ENCODE measurements at places on chromosomes 11 and 22.
A peak's percentile ranks its signal among the peaks of the same experiment; 100 is the strongest.

GRCh38 chr11:13606701-13607100, 61.8 kb upstream of the FAR1 start:
- H3K4me3 ChIP-seq, result no peak overlapping the region
- DNase-seq, result no peak
- no peaks in the 10 kb centered on the region for H3K4me1 ChIP-seq
- no peak overlapping the region for H3K27ac ChIP-seq
- H3K36me3 ChIP-seq, result no peaks in the 10 kb centered on the region

DNA sequence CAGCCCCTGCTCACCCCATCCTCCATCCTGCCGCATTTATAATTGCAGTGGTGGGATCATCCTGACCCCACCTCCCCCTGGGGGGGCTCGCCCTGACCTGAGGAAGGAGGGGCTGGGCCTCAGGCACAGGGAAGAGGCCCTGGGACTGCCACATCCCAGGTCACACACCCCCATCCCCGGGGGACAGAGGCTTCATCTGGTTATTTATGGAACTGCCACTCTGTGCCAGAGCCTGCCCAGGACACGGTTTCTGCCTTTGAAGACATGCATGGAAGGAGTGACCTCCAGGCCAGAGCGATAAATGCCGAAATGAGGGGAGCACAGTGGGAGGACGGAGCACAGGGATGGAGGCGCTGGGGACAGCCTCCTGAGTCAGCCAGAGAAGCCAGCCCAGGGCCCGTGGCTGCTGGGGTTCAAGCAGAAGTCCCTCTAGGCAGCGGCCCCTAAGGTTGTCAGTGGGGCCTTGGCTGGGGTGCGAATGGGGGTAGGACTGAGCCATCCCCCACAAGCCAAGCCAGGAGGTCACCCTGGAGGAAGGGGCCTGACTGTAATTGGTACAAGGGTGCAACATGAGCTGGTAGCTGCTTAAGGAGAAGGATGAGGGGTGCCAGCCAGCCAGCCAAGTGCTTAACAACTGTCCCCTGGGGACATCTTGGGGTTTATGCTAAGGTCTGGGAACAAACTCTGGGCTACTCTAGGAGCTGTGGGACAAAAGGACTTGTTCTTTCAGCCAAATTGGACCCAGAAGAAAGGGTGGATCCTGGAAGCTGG, 51.4 kb upstream of the SHISAL1 start:
- no peak overlapping the region for H3K4me3 ChIP-seq
- no peak for DNase-seq
- no peaks in the 10 kb centered on the region for H3K27me3 ChIP-seq
- H3K27ac ChIP-seq, result no peak overlapping the region
- no peaks in the 10 kb centered on the region for H3K36me3 ChIP-seq

DNA sequence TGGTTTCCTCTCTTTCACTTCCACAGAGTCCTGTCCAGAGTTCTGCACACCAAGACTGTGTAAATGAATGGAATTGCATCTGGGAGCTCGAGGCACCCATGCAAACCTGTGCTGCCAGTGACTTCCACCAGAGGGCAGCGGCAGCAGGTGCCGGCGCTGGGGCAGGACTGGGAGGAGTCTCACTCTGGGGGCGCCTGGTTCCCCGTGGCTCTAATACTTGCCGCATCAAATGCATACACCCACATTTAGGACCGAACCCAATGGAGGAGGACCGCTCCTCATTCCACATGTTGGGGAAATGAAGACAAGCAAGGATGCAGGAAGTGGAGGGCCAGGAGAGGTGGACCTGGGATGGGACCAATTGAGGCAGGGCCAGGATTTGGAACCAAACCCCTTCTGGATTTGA, 1.1 kb upstream of the CD6 start:
- no peak overlapping the region for H3K27ac ChIP-seq
- DNase-seq, result no peak
- no peak overlapping the region for H3K4me3 ChIP-seq
- no peaks in the 10 kb centered on the region for H3K36me3 ChIP-seq

GRCh38 chr11:3166268-3167142, 1.4 kb upstream of the OSBPL5 start:
- DNase-seq, result no peak
- H3K4me3 ChIP-seq, result no peak overlapping the region
- H3K36me3 ChIP-seq, result no peaks in the 10 kb centered on the region
- H3K27ac ChIP-seq, result no peak overlapping the region
- H3K27me3 ChIP-seq, result no peaks in the 10 kb centered on the region
- H3K4me1 ChIP-seq, result peaks cover 16% of the 10 kb centered on the region

DNA sequence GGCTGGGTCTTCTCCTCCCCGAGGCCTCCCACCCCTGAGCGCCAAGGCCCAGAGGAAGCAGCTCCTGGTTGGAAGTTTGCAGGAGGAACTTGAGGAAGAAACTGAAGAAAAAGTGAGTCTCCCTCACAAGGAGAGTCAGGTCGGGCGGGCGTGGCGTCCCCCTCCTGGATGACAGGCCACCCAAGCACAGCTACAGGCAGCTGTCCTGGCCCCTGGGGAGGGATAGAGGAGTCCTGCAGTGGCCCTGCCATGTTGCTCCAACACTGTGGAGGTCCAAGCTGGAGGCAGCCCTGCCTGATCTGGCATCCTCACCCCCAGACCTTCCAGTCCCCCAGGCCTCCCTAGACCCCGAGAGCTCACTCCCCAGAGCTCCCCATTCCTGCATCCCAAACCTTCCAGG, 1150.1 kb downstream of the BRD1 start:
- H3K4me3 ChIP-seq, result no peak overlapping the region
- H3K27ac ChIP-seq, result no peak overlapping the region
- DNase-seq, result no peak
- H3K36me3 ChIP-seq, result no peaks in the 10 kb centered on the region
- no peaks in the 10 kb centered on the region for H3K4me1 ChIP-seq

- peaks cover 39% of the 10 kb centered on the region for H3K36me3 ChIP-seq
- DNase-seq, result no peak
- H3K27me3 ChIP-seq, result no peaks in the 10 kb centered on the region
- peak overlapping the region; percentile 82 for H3K27ac ChIP-seq
- peaks cover 15% of the 10 kb centered on the region for H3K4me1 ChIP-seq
- H3K4me3 ChIP-seq, result peak overlapping the region; percentile 89
Measured at GRCh38 chr11:64915376-64915887, 1.6 kb downstream of the ATG2A start.

GRCh38 chr11:66006134-66006890, 4.0 kb downstream of the BANF1 start:
- DNase-seq, result no peak
- peaks cover 14% of the 10 kb centered on the region for H3K27me3 ChIP-seq
- no peaks in the 10 kb centered on the region for H3K4me1 ChIP-seq
- peak overlapping the region; percentile 3 for H3K27ac ChIP-seq

DNA sequence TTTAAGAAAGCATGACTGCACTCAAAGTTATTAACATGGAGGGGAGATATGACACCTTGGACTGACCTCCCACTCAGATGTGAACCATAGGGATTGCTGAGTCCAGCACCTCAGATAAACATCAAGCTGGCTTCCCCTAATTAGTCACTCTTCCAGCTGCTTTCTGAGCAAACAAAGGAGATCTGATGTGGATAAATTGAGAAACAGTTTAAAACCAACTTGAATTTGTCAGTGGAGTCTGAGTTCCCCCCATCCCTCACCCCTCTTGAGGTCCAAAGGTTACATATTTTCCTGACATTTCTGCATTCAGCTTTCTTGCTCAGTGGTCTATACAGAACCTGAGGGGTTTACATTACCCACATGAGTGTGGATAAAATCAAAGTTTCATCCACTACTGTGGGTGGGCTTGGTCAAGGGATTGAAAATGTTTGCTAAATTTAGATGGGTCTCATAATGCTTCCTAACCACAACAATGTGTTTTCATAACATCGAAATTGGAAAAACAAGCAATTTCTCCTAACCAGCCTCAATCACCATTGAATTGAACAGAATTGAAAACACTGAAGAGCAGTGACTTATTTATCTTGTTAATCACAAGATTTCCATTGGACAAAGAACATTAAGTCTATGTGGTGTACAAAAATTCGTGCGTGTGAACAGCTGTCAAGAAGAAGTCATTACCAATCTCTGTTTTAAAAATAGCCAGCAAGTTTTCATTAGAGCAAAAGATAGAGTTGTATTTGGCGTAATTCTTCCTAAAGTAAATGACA, 292.3 kb downstream of the METTL15 start:
- no peaks in the 10 kb centered on the region for H3K36me3 ChIP-seq
- H3K4me1 ChIP-seq, result no peaks in the 10 kb centered on the region
- no peak overlapping the region for H3K4me3 ChIP-seq

DNA sequence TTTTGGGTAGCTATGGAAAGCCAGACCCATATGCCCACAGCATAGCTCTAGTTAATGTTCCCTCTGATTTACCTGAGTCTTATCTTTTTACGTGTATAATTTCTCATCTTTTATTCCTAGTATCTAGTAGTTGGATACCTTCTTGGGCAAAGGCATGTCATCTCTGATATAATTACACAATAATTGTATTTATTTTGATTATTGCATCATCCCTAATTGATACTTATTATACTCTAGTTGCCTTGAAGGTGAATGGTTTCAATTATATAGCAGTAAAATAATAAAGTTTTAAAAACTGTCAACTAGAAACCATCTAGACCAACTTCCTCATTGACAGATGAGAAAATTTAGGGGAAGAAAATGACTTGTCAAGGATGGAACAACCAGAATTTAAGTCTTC, 347.3 kb downstream of the SOX6 start:
- H3K4me1 ChIP-seq, result no peaks in the 10 kb centered on the region
- H3K27me3 ChIP-seq, result no peaks in the 10 kb centered on the region
- no peak for DNase-seq
- H3K36me3 ChIP-seq, result no peaks in the 10 kb centered on the region
- no peak overlapping the region for H3K4me3 ChIP-seq
- no peak overlapping the region for H3K27ac ChIP-seq

DNA sequence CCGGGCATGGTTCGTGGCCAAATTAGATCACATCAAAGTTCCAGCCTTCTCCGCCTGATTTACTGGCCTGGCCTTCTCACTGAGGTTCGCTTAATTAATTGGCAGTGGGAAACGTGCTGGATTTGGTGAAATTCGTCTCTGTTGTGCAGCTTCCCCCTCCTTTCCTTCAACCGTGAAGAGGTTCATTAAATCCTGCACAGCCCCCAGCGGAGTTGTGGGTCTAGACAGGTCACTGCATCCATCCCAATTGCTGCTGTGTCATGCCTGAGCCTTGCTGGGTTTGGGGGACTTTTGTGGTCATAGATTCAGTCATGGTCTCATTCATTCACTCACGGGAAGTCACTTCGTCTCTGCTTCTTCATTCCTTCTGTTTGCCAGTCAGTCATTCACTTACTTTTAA, 90.0 kb downstream of the INSC start:
- no peaks in the 10 kb centered on the region for H3K36me3 ChIP-seq
- no peaks in the 10 kb centered on the region for H3K4me1 ChIP-seq
- no peak for DNase-seq
- no peak overlapping the region for H3K27ac ChIP-seq

GRCh38 chr22:38260761-38261681, 11.8 kb downstream of the TMEM184B start:
- H3K36me3 ChIP-seq, result no peaks in the 10 kb centered on the region
- H3K4me1 ChIP-seq, result peaks cover 80% of the 10 kb centered on the region
- H3K4me3 ChIP-seq, result no peak overlapping the region
- H3K27ac ChIP-seq, result peak overlapping the region; percentile 61

DNA sequence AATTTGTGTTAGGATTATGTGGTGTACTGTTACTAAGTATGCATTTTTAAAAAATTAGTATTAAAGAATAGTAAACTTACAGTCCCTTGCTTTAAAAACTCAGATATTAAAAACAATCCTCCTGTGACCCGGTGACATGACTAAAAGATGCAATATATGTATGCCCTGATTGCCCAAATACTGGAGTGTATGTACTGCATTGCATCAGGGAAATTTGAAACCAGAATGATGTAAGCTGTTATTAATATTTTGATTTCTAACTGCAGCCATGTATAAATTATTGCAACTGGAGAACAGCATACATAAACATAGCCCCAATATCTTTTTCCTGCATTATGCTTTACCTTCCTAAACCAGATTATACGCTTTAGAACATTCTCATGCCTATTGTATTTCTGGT, 3.7 kb upstream of the HSPA8 start:
- peaks cover 10% of the 10 kb centered on the region for H3K36me3 ChIP-seq
- H3K4me1 ChIP-seq, result peaks cover 65% of the 10 kb centered on the region
- H3K4me3 ChIP-seq, result no peak overlapping the region
- no peak for DNase-seq
- H3K27me3 ChIP-seq, result no peaks in the 10 kb centered on the region
- H3K27ac ChIP-seq, result peak overlapping the region; percentile 100

DNA sequence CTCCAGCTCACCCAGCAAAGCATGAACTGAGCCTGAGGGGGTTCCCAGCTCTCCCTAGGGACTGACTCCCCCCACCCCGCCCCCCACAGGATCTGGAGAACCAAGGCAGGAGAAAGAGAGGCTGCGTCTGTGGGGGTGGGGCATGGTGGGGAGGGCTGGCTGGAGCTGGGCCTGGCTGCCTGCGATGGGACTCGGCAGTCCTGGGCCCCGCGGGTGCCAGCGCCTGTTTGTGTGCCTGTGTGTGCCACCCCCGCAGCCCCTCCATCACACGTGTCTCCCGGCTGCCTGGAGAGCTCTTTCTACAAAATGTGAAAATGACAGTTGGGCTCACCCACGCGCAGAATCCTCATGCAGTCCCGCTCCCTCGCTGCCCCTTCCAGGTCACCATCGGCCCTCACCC, 46.8 kb downstream of the CACNA1I start:
- no peak overlapping the region for H3K27ac ChIP-seq
- peaks cover 90% of the 10 kb centered on the region for H3K27me3 ChIP-seq
- no peaks in the 10 kb centered on the region for H3K4me1 ChIP-seq
- no peak overlapping the region for H3K4me3 ChIP-seq
- no peaks in the 10 kb centered on the region for H3K36me3 ChIP-seq
- no peak for DNase-seq

- no peak for DNase-seq
- H3K4me1 ChIP-seq, result no peaks in the 10 kb centered on the region
- no peaks in the 10 kb centered on the region for H3K36me3 ChIP-seq
- no peak overlapping the region for H3K4me3 ChIP-seq
Measured at GRCh38 chr11:102784380-102784779, 4.0 kb upstream of the MMP10 start.

DNA sequence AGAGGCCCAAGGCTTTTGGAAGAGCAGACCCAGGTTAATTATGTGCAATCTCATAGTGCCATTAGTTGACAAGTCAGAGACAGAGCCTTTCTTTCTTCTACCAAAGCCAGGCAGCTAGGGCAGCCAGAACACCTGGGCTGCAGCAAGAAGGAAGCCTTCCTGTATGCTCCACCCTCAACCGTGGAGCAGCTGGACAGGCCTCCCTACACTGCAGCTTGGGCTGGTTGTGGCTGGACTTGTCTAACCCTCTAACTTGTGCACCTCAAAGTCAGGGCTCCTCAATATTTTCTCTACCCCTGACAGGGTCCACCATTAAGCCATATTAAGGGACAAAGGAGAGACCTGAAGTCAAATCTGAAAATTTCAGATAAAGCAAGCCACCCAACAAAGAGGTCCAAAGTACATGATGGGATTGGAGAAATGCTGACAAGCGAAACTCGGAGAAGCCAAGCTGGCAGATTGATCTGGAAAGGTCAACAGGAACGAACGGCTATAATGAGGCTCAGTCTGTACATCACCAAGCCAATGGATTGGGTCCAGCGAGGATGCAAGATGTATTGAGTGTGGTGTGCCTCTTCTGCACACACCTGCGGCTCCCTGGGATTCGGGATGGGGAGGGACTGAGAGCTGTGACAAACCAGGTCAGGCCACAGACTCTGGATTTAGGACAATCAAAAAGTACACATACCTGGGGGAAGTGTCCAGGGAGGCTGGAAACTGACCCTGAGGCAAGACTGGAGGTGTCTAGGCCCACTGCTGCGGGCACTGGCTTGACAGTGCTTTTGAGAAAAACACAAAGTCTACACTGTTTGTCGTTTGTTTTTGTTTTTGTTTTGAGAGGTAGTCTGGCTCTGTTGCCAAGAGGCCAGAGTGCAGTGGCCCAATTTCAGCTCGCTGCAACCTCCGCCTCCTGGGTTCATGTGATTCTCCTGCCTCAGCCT, 11.7 kb upstream of the SLC43A3 start:
- no peak overlapping the region for H3K4me3 ChIP-seq
- peaks cover 20% of the 10 kb centered on the region for H3K4me1 ChIP-seq
- H3K36me3 ChIP-seq, result no peaks in the 10 kb centered on the region
- H3K27me3 ChIP-seq, result no peaks in the 10 kb centered on the region
- DNase-seq, result no peak
- H3K27ac ChIP-seq, result no peak overlapping the region

Measured in left lung (tissue), 14 donors.